Hematopoietic multipotent progenitor cell treated with erythropoietin and hydrocortisone succinate and interleukin-3 and kit ligand, for 17 days (in vitro differentiated cells): ENCODE measurements at places on chromosomes 3 and 15.

GRCh38 chr3:167716920-167717319 lies 17.8 kb downstream of the PDCD10 start:
- no peak for DNase-seq

- no peak for DNase-seq
These were observed 106.4 kb downstream of the FBLN2 start for GRCh38 chr3:13655061-13655913.

GRCh38 chr3:62445275-62445674 lies 71.9 kb upstream of the FEZF2 start:
- no peak for DNase-seq

GRCh38 chr15:90545095-90545494 lies 15.4 kb downstream of the CRTC3 start:
- no peak for DNase-seq

DNA sequence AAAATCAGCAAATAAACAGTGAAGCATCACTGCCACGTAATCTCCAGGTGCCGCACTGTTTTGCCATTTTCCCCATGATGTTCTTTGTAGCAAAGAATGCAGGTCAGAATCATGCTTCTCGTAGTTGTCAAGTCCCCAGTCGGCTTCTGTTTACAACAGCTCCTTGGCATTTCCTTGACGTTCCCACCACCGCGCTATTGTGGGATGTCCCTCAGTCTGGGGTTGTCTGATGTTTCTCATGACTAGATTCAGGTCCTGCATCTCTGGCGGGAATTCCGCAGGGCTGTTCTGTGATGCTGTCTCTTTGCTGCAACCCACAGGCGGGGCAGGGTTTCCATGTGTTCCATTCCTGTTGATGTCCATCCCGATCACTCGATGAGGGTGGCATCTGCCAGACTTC lies 117.9 kb upstream of the SMAD3 start:
- no peak for DNase-seq

DNA sequence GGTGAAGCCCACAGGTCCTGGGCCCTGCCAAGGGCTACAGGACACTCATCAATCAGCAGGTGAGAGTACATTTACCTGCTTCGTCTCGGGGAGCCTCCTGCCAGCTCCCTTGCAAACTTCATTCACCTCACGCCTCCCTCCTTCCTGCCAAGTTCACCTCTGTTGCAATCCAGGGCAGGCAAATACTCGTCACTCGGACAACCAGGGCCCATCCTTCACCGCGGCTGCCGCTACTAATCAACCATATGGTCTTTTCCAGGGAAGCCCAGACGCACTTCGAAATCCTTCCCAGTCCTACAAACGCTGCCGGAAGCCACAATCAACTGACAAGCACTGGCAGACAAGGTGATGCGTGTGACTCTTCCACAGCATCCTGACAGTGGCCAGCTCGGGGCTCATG lies 200.7 kb upstream of the NSMCE3 start:
- no peak for DNase-seq

GRCh38 chr15:49189631-49190030 lies 19.6 kb downstream of the GALK2 start:
- DNase-seq = no peak

DNA sequence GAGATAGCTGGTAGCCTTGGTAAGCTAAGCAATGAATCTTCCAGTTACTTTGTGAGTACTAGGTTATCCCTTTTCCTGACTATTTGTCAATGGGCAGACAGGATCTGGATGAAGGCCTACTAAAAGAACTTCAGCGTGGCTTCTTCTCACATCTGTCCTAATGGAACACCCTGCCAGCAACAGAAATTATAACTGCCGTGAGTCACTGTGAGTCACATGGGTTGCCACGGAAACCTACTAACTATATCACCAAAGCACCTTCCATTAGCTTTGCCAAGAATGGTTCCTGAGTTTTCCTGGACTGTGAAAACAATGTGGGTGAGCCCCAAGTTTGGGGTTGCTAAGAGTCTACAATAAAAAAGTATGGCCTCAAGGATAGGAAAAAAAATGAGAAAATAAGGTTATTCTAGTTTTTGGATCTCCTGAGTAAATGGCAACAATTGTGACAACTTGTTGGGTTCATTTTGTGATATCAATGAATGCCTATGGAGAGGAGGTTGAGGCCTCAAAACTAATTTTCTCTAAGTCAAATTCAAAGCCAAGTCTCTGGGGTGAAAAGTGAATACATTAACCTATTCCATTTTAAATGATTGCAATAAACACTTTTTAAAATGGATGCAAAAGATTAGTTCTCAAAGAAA lies 195.1 kb upstream of the ICE2 start:
- no peak for DNase-seq

GRCh38 chr15:59997070-59997701 lies 6.9 kb upstream of the FOXB1 start:
- no peak for DNase-seq

GRCh38 chr15:87345961-87346360 lies 910.6 kb downstream of the NTRK3 start:
- no peak for DNase-seq
